AG04450 (cell line): ENCODE measurements at places on chromosomes 7 and 10. TPM values are rescaled to one million over a fixed set of nuclear protein-coding genes. Genes with fewer than 3 reads are reported as not detected.

GRCh38 chr10:15222511-15222910 lies 54.0 kb upstream of the NMT2 start:
- DNase-seq, result no peak

The IL2RA gene
- polyA plus RNA-seq, result not detected in 2 replicates

- no peak for DNase-seq
These were observed 11.9 kb downstream of the CYTH3 start for GRCh38 chr7:6260291-6261187.

The NPFFR1 gene
- polyA plus RNA-seq, result 0.01 TPM in 1 of 2 replicates, not detected in the other

DNA sequence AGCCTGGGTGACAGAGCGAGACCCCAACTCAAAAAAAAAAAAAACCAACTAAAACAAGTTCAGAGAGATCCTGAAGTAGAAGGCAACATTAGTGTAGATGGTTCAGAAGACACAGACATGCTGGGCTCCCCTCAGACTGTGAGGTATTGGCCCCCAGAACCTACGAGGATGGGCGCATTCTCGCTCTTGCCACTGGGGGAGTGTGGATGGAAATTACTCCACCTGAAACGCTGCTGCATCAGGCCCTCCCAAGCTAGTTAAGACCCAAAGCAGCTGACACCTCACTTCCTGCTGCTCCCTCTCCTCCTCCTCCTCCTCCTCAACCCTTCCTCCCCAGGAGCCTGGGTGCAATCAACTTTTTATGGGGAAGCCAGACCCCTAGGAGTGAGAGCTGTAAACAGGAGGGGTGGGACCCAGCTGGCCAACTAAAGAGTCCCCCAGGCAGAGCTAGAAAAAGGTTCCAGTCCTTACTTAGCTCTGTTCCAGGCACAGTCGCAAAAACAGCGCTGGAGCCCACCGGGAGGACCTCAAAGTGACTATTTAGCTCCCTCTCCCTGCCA lies 7.4 kb downstream of the SH3PXD2A start:
- DNase-seq, result no peak

The FAM25A gene
- not detected in 2 replicates for polyA plus RNA-seq

The EPDR1 gene
- 0.20 TPM in 1 of 2 replicates, not detected in the other for polyA plus RNA-seq

The RPA3 gene
- 18.6 and 22.9 TPM in 2 replicates for polyA plus RNA-seq

The ITGA8 gene
- 0.20 and 0.25 TPM in 2 replicates for polyA plus RNA-seq

DNA sequence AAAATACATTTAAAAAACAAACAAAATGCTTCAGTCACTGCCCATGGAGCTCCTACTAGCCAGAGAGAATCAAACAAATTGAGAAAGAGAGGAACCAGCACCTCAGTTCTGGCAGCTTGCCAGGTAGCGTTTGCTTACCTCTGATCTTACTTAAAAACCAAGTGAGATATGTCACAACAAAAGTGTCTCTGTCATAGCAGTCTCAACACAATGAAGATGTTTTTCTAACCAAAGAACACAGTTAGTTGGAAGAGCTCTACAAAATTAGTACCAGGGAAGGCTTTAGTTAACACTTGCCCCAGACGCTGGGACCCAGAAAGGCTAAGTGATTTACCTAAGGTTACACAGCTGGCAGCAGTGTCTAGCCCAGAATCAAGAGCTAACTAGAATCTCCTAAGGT lies 3.4 kb downstream of the DOCK4 start:
- no peak for DNase-seq

GRCh38 chr10:63520500-63521415 lies at the start of gene REEP3:
Gene REEP3 (plus strand): TSS chr10:63521401. CDS start chr10:63521546, 145 bp downstream.
- DNase-seq, result no peak

DNA sequence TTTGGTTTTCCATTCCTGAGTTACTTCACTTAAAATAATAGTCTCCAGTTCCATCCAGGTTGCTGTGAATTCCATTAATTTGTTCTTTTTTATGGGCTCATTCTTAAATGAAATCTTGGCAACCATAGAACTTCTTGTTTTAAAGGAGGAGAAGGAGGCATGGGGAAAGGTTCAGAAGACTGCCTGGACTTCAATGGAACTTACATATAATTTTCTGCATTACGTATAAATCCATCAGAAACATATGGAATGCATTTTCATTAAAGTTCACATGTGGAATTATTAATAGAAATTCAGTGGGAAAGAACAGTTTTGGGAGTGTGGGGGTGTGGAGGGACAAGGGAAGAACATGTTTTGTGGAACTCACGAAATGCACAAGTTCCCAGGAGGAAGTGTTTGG lies 176.6 kb upstream of the PRKCQ start:
- DNase-seq, result no peak

The SNCG gene
- polyA plus RNA-seq, result 4.6 and 5.3 TPM in 2 replicates

GRCh38 chr7:129951226-129952085 lies 1.3 kb downstream of the UBE2H start:
- DNase-seq, result no peak

The SAMD9 gene
- 5.2 and 9.0 TPM in 2 replicates for polyA plus RNA-seq

GRCh38 chr10:118979661-118980060 lies 49.9 kb upstream of the NANOS1 start:
- no peak for DNase-seq

- no peak for DNase-seq
These were observed 79.1 kb upstream of the KCNMA1 start for GRCh38 chr10:77716458-77717317.

- no peak for DNase-seq
These were observed 123.4 kb downstream of the SPAG6 start for GRCh38 chr10:22468570-22469320.

The CNPY4 gene
- 26.3 and 29.7 TPM in 2 replicates for polyA plus RNA-seq

- DNase-seq, result no peak
These were observed 90.5 kb downstream of the TWIST1 start for GRCh38 chr7:19026888-19027287.

The LIPK gene
- polyA plus RNA-seq, result not detected in 2 replicates

The TSPAN12 gene
- polyA plus RNA-seq, result 3.4 and 6.9 TPM in 2 replicates

DNA sequence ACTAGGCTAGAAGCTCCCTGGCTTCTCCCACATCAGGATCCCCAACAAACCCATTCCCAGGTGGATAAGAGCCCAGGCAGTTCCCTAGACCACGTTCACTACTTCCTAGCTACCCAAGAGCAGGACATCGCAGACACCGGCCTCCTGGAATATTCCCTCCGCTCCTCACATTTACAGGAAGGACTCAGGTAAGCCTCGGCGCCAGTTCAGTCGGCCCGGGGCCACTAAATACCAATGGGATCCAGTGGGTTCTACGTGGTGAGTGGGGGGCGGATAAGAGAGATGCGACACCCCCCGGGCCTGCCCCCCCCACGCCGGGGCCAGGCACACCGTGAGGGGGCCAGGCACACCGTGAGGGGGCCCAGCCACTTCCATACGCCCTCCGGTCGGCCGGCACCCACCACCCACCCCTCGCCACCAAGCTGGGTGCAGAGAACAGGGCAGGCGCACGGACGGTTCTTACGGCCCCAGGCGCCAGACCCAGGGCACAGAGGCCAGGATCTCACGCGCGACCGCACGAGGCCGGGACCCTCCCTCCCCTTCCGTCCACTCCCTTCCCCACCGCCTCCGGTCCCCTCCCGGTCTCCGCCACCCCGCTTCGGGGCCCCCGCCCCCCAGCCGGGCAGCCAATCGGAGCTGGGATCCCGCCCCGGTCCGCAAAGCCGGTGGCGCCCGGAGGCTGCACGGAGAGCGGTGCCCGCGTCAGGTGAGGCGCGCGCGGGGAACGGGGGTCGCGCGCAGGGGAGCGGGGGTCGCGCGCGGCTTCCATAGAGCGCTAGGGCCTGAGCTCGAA lies at the start of gene BLVRA:
BLVRA (plus strand) TSS at position 652 of the 793 bp plus-strand sequence. CDS start 12,479 bp downstream, outside the sequence.
- DNase-seq, result no peak

The LEP gene
- polyA plus RNA-seq, result not detected in 2 replicates

The SH2D4B gene
- polyA plus RNA-seq, result not detected in 2 replicates

- no peak for DNase-seq
These were observed 418.6 kb upstream of the ZMIZ1 start for GRCh38 chr10:78650122-78650521.

DNA sequence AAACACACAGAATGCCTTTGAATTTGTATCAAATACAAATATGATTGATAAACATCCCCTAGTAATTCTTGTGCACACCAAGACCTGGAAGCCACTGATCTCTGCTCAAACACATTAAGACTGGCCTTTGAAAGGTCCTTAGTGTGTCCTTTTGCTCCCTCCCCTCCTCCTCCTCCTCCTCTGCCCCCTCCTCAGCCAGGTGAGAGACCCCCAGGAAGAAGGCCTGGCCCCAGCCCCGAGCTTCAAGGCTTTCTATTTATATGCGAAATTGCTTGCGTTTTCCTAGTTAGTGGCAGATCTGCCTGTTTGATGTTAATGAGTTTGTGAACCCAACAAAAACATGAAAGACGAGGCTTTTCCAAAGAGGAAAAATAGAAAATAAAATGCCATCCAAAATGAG lies 63.6 kb upstream of the TCF7L2 start:
- DNase-seq, result no peak

The VPS37D gene
- 1.8 and 3.7 TPM in 2 replicates for polyA plus RNA-seq

GRCh38 chr7:80821771-80822319 lies 97.0 kb downstream of the SEMA3C start:
- DNase-seq, result no peak

GRCh38 chr7:100221231-100221718 lies 1.5 kb downstream of the PVRIG start:
- DNase-seq, result no peak
